ENCODE measurements at places on chromosomes 2 and 18.

DNA sequence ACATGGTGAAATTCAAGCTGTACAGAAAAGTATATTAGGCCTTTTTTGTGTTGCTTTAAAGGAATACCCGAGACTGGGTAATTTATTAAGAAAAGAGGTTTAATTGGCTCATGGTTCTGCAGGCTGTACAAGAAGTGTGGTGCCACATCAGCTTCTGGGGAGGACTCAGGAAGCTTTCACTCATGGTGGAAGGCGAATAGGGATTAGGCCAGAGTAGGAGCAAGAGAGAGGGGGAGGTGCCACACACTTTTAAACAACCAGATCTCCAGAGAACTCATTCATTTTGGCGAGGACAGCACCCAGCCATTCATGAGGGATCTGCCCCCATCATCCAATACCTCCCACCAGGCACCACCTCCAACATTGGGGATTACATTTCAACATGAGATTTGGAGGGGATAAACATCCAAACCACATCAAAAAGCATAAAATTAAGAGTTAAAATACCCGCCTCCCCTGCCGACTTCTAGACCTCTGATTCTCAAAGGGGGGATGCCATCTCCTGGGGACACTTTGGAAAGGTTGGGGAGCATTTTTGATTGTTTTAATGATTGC is 15.1 kb upstream of the LIPG start:
- DNase-seq = no peak

- DNase-seq = no peak
These were observed 60.1 kb downstream of the SPIRE1 start for GRCh38 chr18:12597760-12598159.

- no peak for DNase-seq
These were observed 499 bp downstream of the COBLL1 start for GRCh38 chr2:164840930-164841718.

GRCh38 chr2:5995832-5996231 is 303.6 kb downstream of the SOX11 start:
- no peak for DNase-seq

GRCh38 chr18:49174478-49174877 is 223.7 kb upstream of the SMAD7 start:
- DNase-seq = no peak

DNA sequence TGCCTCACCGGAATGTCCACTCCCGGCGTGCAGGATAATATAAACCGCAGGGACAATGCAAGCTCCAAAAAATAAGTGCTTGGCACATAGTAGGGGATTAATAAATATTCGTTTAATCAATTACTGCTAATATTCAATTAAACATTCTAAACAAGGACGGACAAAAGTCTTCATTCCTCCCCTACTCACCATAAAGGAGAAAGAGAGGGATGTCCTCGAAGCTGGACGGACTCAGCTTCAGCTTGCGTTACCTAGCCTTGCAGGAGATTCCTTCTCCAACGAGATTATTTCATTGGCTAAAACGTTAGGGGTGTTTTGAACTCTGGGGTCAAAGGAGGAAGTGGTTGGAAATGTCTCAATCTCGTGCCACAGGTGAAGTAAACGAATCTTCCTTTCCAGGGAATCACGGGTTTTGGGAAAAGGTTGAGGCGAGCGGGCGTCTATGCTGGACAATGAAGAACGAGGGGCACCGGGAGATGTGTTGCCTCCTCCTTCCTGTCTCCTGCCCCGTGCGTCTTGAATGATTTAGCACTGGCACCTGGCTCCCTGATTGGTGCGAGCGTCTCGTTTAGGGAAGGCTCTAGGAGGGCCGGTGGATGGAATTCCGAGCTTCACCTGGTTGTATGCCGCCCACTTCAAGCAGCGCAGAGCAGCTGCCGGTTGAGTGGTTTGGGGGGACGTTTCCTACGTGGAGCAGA is 2.0 kb upstream of the GAD1 start:
- no peak for DNase-seq

DNA sequence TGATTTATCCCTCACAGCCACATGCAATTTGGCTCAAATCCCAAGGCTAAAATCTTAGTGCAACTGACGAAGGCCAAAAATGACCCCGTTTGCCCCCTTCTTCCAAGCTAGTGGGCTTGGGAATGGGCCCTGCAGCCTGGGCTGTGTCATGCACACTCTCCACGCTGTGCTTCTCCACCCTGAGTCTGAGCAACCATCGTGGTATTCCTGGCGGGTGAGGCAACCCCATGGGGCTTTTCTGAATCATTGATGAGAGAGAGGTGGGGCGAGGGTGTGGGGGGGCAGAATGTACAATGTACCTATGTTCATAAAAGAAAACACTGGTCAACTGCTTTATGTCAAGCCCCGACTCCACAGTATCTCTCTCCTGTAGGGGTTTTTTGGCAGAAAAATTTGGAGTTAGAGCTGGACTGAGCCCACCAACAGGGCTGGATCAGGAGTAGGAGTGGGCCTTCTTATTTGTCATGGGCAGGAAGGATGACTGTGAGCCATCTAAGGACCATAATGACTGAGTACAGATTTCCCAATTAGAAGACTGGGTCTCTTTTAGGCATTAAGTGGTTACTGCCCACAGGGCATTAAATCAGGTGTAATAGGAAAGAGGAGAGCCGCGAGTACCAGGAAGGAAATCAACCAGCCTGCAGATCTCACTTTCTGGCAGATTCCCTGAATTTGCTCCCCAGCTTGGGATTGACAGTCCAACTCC is 8.9 kb downstream of the SULT1C2 start:
- DNase-seq = no peak

DNA sequence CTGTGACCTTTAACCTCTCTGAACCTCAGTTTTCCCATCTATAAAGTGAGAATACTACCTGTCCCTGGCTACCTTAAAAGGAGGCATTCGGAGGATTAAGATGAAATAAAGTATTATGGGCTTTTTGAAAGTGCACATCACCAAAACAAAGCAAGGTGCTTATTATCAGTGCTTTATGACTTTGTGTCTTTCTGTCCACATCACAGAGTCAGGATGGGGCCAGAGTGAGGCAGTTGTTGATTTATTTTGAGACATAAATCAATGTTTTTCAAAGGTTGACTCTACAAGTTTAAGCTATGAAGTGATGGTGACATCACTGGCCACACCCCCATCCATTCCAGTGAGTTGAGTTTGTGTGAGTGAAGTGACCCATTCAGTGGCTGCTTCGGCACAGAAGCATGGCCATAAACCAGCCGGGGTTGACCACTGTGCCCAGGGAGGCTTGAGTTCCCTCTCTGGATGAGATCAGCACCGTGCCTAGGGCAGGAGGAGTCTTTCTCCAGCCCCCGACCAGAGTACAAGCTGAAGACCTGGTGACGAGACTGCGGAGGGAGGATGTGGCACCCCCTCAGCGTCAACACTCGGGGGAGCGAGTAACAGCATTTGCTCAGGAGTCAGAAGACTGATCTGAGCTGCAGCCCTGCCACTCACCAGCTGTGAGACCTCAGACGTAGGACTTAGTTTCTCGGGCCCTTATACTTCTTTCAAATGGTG is 89.0 kb upstream of the PPP1CB start:
- DNase-seq = no peak

DNA sequence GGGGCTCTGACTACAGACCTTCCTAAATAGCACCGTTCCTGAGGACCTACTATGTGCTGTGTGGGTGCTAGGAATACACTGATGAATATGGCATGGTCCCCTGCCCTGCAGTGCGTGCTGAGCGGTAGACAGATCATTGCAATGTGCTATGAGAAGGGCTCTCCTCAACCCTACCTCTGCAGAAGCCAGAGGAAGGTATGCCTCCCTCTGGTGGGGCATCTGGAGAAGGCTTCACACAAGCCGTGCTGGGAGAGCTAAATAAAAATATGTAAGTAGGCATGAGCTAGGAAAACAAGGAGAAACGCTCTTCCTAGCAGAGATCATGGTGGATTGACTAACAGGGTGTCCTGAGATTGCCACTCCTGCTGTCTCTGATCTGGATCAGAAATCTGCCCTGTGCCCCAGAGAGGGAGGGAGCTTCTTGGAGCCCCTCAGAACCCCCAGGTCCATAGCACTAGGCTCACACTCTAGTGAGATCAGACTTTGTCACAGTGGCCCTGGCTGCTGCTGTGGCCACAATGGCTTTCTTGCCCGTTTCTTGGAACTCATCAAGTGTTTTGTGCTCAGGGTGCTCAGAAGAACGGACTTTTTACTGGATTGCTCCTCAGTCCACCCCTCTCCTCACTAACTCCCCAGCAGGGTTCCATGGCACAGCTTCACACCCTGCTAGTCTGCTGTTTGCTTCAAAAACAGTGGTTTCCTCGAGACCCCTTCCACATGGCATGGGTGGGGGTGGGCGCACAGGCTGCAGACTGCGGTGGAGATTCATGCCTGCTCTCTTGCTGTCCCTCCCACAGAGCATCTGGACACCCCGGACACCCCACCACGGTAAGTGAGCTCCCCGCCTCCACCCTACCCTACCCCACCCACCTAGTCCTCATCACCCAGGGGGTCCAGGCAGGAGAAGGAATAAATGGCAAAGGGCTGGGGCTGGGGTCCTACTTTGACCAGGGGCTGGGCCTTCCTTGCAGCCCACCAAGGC is 14.2 kb downstream of the SIGLEC15 start:
- no peak for DNase-seq

- DNase-seq = no peak
These were observed 391.5 kb upstream of the KCNJ3 start for GRCh38 chr2:154307007-154307406.

- no peak for DNase-seq
These were observed 13.5 kb upstream of the EPAS1 start for GRCh38 chr2:46283693-46284092.

- no peak for DNase-seq
These were observed 19.0 kb upstream of the FEZ2 start for GRCh38 chr2:36616947-36617346.

- no peak for DNase-seq
These were observed 73.8 kb downstream of the RPIA start for GRCh38 chr2:88765154-88765888.

DNA sequence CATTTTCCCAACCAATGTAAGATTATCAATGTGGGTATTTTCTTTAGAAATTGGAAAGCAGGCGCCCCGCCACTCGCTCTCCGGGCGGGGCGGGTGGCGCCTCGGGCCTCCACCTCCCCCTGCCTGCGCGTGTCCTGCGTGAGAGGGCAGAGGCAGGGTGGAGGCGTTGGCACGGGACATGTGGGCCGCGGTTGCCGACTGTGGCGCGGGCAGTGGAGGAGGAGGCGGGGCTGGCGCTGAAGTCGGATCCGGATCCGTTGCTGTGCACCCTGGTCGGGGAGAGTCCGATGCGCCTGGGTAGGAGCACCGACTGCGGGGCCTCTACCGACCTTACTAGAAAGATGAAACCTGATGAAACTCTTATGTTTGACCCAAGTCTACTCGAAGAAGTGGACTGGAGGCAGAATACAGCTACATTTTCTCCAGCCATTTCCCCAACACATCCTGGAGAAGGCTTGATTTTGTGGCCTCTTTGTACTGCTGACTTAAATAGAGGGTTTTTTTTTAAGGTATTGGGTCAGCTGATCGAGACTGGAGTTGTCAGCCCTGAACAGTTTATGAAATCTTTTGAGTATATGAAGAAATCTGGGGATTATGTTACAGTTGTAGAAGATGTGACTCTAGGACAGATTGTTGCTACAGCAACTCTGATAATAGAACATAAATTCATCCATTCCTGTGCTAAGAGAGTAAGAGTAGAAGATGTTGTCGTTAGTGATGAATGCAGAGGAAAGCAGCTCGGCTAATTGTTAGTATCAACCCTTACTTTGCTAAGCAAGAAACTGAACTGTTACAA is 37.9 kb downstream of the PMS1 start:
- DNase-seq = no peak

- no peak for DNase-seq
These were observed 91.1 kb downstream of the INHBB start for GRCh38 chr2:120436885-120437603.

- DNase-seq = no peak
These were observed 263.4 kb downstream of the SH3BP4 start for GRCh38 chr2:235215248-235215647.

Data from stimulated activated CD8-positive, alpha-beta memory T cell treated with anti-CD3 and anti-CD28 coated beads, Interleukin-2, amount 100 ng/mL, for 1 hour (primary cell).